ENCODE measurements at places on chromosomes 2 and 18. TPM values are rescaled to one million over a fixed set of nuclear protein-coding genes. Genes with fewer than 3 reads are reported as not detected.
A peak's percentile ranks its signal among the peaks of the same experiment; 100 is the strongest.

Gene PPP1R1C
- not detected for total RNA-seq

DNA sequence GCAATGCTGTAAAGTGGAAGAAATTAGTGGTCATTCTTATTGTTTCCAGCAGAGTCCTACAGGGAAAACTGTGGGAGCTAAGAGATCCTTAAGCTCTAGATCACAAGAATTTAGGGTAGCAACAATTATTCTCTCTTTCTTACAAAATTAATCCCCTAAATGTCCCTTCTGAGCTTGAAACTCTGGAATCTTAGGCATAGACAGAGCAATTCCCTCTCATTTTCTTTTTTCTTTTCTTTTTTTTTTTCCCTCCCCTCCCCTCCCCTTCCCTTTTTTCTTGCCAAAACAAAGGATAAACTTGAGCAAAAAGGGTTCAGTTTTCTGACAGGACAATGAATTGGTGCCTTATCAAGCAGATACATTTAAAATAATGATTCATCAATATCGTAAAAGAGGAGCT, 441.0 kb downstream of the DSC3 start:
- no peak overlapping the region for H3K4me3 ChIP-seq
- H3K27me3 ChIP-seq: no peaks in the 10 kb centered on the region
- no peaks in the 10 kb centered on the region for H3K4me1 ChIP-seq
- no peak overlapping the region for H3K27ac ChIP-seq
- DNase-seq: no peak

DNA sequence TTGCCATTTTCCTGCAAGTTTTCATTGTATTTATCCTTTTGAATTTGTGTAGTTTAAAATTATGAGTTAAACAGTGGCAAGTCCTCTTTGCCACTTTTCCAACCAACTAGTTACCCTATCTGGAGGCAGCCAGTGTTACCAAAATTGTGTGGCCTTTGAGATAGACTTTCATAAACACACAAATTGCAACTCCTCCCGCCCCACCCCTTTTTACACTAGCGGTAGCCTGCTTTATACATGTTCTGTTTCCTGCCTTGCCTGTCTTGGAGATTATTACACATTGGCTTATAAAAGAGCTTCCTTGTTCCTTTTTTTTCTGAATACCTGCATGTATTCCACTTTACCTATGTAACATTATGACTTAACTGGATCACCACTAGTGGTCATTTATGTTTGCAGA, 56.5 kb downstream of the RPIA start:
- H3K27ac ChIP-seq: no peak overlapping the region
- H3K4me1 ChIP-seq: peaks cover 49% of the 10 kb centered on the region
- DNase-seq: no peak
- no peaks in the 10 kb centered on the region for H3K27me3 ChIP-seq

Gene MEP1B
- total RNA-seq: not detected

GRCh38 chr2:73105511-73105971, 7.2 kb downstream of the RAB11FIP5 start:
- no peak overlapping the region for H3K27ac ChIP-seq
- peaks cover 36% of the 10 kb centered on the region for H3K4me1 ChIP-seq
- H3K36me3 ChIP-seq: no peaks in the 10 kb centered on the region
- H3K4me3 ChIP-seq: no peak overlapping the region
- no peaks in the 10 kb centered on the region for H3K27me3 ChIP-seq

GRCh38 chr2:219727771-219728429, 100.5 kb downstream of the SLC4A3 start:
- H3K4me3 ChIP-seq: no peak overlapping the region
- no peaks in the 10 kb centered on the region for H3K4me1 ChIP-seq
- H3K36me3 ChIP-seq: no peaks in the 10 kb centered on the region
- peaks cover 2% of the 10 kb centered on the region for H3K27me3 ChIP-seq
- H3K27ac ChIP-seq: no peak overlapping the region

- peaks cover 75% of the 10 kb centered on the region for H3K36me3 ChIP-seq
- peaks cover 68% of the 10 kb centered on the region for H3K4me1 ChIP-seq
- H3K27ac ChIP-seq: peak overlapping the region; percentile 97
- H3K4me3 ChIP-seq: peak overlapping the region; percentile 100
- no peaks in the 10 kb centered on the region for H3K27me3 ChIP-seq
These were observed 655 bp downstream of the ACTR3 start for GRCh38 chr2:113890253-113891235.

Gene SERPINB10
- total RNA-seq: not detected

- H3K36me3 ChIP-seq: no peaks in the 10 kb centered on the region
- no peak for DNase-seq
- peaks cover 10% of the 10 kb centered on the region for H3K27me3 ChIP-seq
These were observed 14.4 kb downstream of the GAD1 start for GRCh38 chr2:170831115-170831514.

DNA sequence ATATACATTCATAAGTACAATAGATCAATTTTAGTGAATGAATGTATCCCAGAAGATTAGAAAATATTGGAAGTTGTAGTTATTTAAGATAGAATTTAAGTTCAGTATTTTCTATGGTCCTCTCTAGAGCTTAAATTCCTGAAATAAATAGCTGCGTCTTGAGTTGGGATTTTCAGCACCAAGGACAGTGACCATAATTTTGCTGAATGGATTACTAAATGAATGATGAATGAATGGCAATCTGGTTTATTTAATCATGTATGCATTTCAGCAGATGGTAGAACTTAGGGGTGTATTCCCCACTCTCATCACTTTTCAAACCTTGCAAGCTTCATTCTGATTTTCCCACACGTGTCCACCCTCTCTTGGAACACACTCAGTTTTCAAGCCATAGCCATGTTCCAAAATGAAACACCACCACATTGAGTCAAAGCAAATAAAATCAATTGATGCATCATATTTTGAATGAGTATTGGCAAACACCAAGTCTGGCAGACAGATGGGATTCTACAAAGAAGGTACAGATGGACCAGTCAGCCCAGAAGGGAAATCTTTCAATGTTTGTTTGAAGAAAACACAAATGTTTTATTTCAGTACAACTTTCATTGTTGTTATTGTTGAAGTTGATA, 362.2 kb upstream of the NXPH2 start:
- H3K36me3 ChIP-seq: no peaks in the 10 kb centered on the region
- no peaks in the 10 kb centered on the region for H3K27me3 ChIP-seq
- H3K4me1 ChIP-seq: no peaks in the 10 kb centered on the region
- DNase-seq: no peak

Gene RBM44
- 1.3 TPM for total RNA-seq

Gene GKN1
- total RNA-seq: not detected

DNA sequence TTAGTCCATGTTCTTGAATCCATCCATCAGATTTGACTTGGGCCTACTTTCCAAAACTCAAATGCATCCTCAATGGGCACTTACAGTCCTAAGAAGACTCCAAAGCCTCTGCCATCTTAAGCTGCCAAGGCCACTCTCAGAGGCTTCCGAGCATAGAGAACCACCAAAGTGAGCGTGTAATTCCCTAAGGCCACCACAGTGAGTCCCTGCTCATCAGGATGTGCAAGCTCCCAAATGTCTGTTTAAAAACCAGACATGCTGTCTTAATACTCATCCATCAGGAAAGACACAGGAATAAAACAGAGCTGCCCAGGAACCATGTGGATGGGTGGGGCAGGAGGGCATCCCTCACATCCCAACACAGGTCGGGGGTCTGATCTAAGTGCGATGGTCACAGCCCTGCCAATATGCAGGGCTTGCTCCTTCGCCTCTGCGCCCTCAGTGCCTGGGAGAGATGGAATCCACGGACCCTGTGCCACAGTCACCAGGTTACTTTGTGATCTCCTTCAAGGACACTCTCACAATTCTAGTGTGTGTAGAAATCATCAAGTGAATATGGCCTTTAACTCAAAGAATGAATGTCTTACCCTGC, 80.4 kb downstream of the POLR1A start:
- H3K4me1 ChIP-seq: peaks cover 6% of the 10 kb centered on the region
- no peak overlapping the region for H3K27ac ChIP-seq
- H3K36me3 ChIP-seq: peaks cover 46% of the 10 kb centered on the region
- H3K27me3 ChIP-seq: no peaks in the 10 kb centered on the region
- DNase-seq: no peak
- H3K4me3 ChIP-seq: no peak overlapping the region

DNA sequence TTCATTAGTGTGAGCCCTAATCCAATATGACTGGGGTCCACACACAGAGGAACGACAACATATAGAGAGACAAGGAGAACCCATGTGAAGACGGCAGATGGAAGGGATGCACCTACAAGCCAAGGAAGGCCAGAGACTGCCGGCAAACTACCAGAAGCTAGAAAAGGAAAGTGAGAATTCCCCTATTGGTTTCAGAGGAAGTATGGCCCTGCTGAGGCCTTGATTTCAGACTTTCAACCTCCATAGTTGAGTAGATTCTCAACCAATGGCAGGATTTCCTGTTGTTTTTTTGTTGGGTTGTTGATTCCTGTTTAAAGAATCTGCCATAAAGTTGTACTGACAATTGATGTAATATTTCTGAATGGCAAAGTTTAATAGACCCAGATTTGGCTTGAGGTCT, 241.5 kb downstream of the SATB2 start:
- no peak overlapping the region for H3K4me3 ChIP-seq
- H3K27me3 ChIP-seq: no peaks in the 10 kb centered on the region
- H3K27ac ChIP-seq: no peak overlapping the region
- no peak for DNase-seq

DNA sequence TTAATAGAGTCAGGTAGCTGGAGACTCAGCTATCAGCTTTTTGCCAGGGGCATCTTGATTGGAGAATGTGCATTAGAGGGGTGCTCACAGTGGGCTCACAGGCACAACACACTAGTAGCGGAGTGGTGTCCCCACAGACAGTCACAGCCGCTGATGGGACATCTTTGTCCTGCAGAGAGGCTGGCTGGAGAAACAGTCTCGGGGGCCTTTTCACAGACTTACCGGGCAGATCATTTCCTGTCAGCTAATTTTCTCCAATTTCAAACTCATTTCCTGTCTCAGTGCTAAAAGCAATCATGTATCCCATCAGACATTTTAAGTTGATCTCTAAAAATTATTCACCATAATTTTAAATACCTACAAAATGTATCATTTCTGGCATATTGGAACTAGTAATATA, 562.6 kb downstream of the DCDC2C start:
- no peaks in the 10 kb centered on the region for H3K36me3 ChIP-seq
- no peaks in the 10 kb centered on the region for H3K27me3 ChIP-seq
- DNase-seq: no peak
- H3K27ac ChIP-seq: no peak overlapping the region

Gene NEU2
- total RNA-seq: not detected

- H3K36me3 ChIP-seq: no peaks in the 10 kb centered on the region
- no peak overlapping the region for H3K4me3 ChIP-seq
- H3K27me3 ChIP-seq: no peaks in the 10 kb centered on the region
- no peak overlapping the region for H3K27ac ChIP-seq
- no peaks in the 10 kb centered on the region for H3K4me1 ChIP-seq
These were observed 114.2 kb downstream of the FHOD3 start for GRCh38 chr18:36411745-36412168.

Gene CFAP221
- total RNA-seq: not detected

DNA sequence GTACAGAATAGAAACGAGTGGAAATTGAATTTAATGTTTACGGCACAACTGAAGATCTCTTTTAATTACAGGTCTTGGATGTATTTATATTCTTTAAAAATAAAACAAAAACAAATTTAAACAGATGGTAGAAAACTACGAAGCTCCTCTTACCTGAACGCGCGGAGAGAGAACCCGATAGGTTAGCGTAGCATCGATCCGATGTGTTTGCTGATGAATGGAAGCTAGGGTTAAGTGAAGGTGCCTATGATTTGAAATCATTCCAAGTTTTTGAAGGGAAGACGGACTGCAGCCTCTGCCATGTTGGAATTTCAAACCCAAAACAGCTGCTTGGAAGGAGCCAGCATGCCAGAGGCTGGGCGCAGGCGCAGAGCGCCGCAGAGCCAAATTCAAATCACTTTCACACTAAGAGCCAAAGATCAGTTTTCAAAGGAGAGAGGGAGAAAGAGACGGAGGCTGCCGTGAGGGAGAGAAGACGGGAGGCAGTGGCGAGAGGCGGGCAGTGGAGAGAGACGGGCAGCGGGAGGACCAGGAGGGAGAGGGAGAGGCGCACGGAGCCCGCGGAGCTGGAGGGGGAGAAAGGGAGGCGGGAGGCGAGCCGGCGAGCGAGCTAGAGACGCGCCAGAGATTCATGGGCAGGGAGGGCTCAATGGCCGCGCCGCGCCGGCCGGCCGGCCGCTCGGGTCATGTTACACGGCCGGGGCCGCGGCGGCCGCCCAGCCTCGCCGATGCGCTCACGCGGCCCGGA, at the start of gene FIGN:
TSS of gene FIGN (minus strand) at position 324 of the 748 bp plus-strand sequence. CDS start 1,081 bp downstream, outside the sequence.
- H3K27ac ChIP-seq: no peak within 1 kb of the TSS
- peaks cover 4% of the 10 kb centered on the region for H3K4me1 ChIP-seq
- H3K4me3 ChIP-seq: peak within 1 kb of the TSS; percentile 28

DNA sequence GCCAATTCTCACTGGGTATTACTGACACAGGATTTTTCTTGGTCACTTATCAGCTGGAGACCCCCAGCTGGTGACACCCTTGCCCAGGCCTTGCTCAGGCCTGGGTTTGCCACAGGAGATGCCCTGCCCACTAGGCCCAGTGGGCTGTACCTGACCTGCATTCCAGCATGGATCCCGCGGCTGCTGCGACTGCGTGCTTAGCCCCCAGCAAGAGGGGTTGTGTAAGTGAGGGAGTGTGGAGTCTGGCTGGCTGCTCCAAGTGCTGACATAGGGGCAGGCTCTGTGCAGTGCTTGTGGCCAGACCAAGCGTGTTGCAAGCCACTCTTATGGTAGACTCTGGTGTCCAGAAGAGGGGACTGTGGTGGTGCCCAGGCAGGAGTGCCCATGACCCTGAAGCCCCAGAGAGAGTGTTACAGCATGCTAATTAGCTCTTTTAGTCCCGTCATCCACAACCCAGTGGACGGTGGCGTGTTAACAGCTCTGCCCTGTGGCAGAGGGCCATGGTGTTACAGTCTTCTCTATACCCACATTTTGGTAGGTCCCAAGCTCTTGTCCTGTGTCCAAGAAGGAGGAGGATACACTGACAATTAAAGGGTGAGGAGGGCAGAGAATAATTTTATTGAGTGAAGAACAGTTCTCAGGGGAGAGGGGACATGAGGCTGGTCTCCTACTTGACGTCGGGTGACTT, 491.7 kb upstream of the MEIS1 start:
- no peaks in the 10 kb centered on the region for H3K36me3 ChIP-seq
- H3K4me3 ChIP-seq: no peak overlapping the region
- H3K27me3 ChIP-seq: no peaks in the 10 kb centered on the region
- no peak overlapping the region for H3K27ac ChIP-seq
- no peaks in the 10 kb centered on the region for H3K4me1 ChIP-seq
- DNase-seq: no peak

DNA sequence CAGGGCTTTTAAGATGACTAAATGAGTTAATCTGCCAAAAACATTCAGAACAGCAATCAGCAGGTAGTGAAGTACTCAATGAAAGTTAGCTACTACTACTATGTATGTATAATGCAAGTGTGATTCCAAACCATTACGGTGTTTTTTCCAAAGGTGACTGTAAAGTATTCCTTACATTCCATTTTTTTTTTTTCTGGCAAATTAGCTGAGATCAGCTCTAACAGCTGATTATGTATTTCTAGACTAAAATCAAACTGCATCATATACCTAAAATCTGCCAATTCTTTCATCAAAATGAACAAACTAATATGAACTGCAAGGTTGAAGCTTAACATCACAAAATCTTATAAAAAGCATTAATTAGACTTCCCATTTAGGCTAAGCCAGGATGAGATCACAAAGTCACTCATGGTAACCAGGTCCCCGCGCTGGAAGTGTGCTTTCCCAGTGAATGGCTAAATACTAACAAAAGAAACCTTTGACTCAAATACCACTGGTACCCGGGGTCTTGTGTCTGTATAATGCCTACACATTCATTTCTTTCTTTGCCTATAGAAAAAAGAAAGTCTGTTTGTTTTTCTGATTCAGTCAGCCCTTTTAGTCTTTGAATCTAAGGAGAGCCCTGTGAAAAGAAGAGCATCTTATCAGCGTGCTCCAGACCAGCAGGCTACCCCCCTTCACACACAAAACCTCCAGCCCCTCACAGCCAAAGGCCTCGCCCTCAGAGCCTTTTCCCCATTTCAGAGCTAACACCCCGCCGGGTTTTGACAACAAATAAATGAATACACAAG, 88.3 kb downstream of the RBMS1 start:
- H3K27me3 ChIP-seq: no peaks in the 10 kb centered on the region
- DNase-seq: no peak
- H3K4me3 ChIP-seq: peak overlapping the region; percentile 95
- H3K36me3 ChIP-seq: peaks cover 46% of the 10 kb centered on the region
- peak overlapping the region; percentile 87 for H3K27ac ChIP-seq

All from activated CD4-positive, alpha-beta T cell treated with anti-CD3 and anti-CD28 coated beads, Interleukin-2, amount 10 ng/mL, durations not matched to agents 7 days and 5 days (primary cell).